ENCODE measurements at places on chromosomes 13 and 19. TPM values are rescaled to one million over a fixed set of nuclear protein-coding genes. Genes with fewer than 3 reads are reported as not detected.

DNA sequence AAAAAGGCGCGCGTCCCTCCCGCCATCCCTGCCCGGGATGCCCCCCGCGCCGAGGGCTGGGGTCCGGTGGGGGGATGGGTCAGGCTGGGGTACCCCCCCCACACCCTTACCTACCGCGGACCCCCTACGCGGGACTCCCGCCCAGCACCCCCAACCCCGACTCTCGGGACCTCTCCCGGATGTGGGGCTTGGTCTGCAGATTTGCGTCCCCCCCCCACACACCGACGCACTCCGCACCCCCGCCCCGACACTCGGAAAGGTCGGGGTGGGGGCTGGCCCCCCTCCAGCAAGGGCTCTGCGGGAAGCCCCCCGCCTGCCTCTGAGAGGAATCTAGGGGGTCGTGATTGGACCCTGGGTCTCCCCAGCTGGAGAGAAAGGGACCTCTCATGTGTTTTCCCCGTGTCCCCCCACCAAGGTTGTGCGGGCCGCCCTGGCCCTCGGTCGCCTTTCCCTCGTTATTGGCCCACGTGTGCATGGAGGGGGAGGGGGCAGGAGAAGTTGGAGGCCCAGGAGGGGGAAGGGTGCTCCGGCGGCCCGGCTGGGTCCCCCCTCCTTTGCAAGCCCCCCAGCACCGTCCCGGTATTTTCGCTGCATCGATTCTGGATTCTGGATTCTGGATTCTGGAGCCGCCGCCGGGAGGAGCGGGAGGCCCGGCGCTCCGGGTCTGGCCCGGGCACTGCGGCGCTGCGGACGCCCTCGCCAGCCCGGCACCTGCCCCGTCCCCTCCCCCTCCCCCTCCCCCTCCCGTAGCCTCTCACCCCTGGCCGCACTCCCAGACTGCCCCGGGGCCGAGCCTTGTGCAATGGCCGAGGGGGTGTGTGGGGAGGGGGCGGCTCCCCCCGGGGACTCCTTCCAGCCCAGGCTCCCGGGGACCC is 607 bp downstream of the NFIC start:
- H3K27me3 ChIP-seq, result no peaks in the 10 kb centered on the region
- peak overlapping the region; percentile 56 for H3K27ac ChIP-seq

- no peak for DNase-seq
- H3K36me3 ChIP-seq, result no peaks in the 10 kb centered on the region
- peaks cover 21% of the 10 kb centered on the region for H3K4me1 ChIP-seq
- no peak overlapping the region for H3K4me3 ChIP-seq
These were observed 82.8 kb downstream of the SIPA1L3 start for GRCh38 chr19:37989855-37990254.

- H3K27ac ChIP-seq, result no peak overlapping the region
- H3K4me3 ChIP-seq, result no peak overlapping the region
- H3K36me3 ChIP-seq, result no peaks in the 10 kb centered on the region
- H3K27me3 ChIP-seq, result no peaks in the 10 kb centered on the region
- H3K4me1 ChIP-seq, result no peaks in the 10 kb centered on the region
- no peak for DNase-seq
These were observed 33.2 kb downstream of the UNC13A start for GRCh38 chr19:17654993-17655392.

Gene GIPC3
- 1.2 TPM for total RNA-seq

DNA sequence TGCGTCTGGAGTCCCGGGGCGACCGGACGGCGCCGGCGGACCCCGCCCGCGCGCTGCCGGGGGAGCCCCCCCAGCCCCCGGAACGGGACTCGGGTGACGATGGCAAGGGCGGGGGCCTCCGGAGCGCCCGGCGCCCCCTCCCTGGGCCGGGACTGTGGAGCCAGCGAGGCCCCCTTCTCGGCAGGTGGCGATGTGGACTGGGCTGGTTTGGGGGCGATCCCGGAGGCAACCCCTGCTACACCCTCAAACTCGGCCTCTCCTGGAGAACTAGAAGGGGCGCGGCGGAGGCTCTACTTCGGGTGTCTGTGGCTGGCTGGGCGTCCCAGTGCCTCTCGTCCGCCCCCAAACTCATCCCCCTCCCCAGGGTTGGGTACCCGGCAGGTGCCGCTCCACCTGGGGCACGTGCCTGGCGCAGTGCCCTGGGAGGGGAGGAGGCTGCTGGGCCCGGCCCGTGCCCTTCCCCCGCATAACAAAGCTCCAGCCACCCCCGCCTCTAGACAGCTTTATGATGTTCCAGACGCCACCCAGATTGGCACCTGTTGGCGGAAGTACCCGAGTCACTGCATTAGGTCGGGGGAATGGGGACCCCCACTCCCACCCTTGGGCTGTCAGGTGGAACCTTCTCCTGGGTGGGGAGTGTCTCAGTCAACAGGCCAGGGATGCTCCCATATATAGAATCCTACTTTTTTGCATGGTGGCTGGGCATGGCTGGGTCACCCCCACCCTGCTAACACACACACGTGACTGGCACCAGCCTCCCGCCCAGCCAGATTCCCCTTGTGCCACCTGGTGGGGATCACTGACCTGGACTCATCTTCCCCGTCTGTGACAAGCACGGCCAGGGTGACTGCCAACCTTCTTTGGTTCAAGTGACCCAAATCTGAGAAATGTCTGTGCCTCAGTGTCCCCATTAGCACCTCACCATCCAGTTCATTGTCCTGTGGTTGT is 722 bp downstream of the PKN1 start:
- H3K36me3 ChIP-seq, result no peaks in the 10 kb centered on the region
- peak overlapping the region; percentile 83 for H3K27ac ChIP-seq
- DNase-seq, result no peak
- H3K4me1 ChIP-seq, result peaks cover 36% of the 10 kb centered on the region
- H3K27me3 ChIP-seq, result peaks cover 7% of the 10 kb centered on the region
- H3K4me3 ChIP-seq, result peak overlapping the region; percentile 79

DNA sequence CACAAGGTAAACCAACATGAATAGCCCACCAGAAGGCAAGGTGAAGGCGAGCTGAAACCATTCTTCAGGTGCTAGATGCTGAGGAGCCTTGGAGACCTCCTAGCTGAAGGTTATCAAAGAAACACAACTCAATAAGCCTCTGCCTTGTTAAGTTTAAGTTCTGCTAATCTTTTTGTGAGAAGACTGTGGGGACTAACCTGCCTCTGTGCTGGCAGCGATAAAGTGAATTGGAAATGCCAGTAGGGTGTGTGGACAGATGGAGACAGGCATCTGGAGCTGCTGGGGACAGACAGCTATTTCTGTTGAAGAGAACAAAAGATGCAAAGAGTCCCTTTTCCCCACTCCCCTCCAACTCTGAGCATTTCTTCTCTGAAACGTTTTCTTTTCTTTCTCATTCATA is 33.5 kb upstream of the FLT1 start:
- H3K4me1 ChIP-seq, result peaks cover 6% of the 10 kb centered on the region
- peaks cover 2% of the 10 kb centered on the region for H3K27me3 ChIP-seq
- no peak for DNase-seq
- no peaks in the 10 kb centered on the region for H3K36me3 ChIP-seq
- no peak overlapping the region for H3K4me3 ChIP-seq

GRCh38 chr19:50414864-50415660 is 3.7 kb upstream of the SPIB start:
- no peak overlapping the region for H3K27ac ChIP-seq
- peaks cover 8% of the 10 kb centered on the region for H3K27me3 ChIP-seq
- H3K4me3 ChIP-seq, result no peak overlapping the region
- H3K36me3 ChIP-seq, result peaks cover 2% of the 10 kb centered on the region
- peak; percentile 92 for DNase-seq
- peaks cover 3% of the 10 kb centered on the region for H3K4me1 ChIP-seq

GRCh38 chr19:13794398-13794756 is 866 bp upstream of the ZSWIM4 start:
- H3K4me3 ChIP-seq, result peak overlapping the region; percentile 99
- H3K27ac ChIP-seq, result peak overlapping the region; percentile 98
- no peak for DNase-seq
- H3K4me1 ChIP-seq, result peaks cover 39% of the 10 kb centered on the region
- no peaks in the 10 kb centered on the region for H3K27me3 ChIP-seq

Gene F10
- total RNA-seq, result 1.8 TPM

GRCh38 chr19:2479556-2480194 is 3.7 kb downstream of the GADD45B start:
- H3K27me3 ChIP-seq, result no peaks in the 10 kb centered on the region
- H3K36me3 ChIP-seq, result peaks cover 20% of the 10 kb centered on the region
- peak overlapping the region; percentile 44 for H3K4me3 ChIP-seq
- peaks cover 23% of the 10 kb centered on the region for H3K4me1 ChIP-seq

Gene TTC9B
- not detected for total RNA-seq

Gene LGALS7B
- not detected for total RNA-seq

- peaks cover 2% of the 10 kb centered on the region for H3K36me3 ChIP-seq
- H3K4me3 ChIP-seq, result no peak overlapping the region
- H3K27me3 ChIP-seq, result no peaks in the 10 kb centered on the region
These were observed 3.5 kb downstream of the LRP3 start for GRCh38 chr19:33197591-33198000.

DNA sequence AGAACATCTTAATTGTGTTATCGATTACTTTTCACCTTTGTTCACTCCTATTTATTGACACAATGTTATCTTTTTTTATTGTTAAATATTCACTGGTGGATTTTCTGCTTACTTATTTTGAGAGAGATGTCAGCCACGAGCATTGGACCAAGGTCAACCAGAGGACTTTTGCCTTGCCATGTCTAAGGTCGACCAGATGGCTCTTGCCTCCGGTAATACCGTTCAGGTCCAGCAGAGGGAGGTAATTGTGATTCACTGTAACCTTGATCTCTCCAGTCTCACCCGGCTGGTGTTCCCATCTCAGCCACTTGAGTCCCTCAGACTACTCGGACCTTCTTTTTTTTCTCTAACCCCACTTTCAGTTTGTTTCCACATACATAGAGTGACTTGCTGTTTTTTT is 1438.1 kb downstream of the UQCRFS1 start:
- no peak overlapping the region for H3K4me3 ChIP-seq
- H3K27ac ChIP-seq, result no peak overlapping the region
- peaks cover 83% of the 10 kb centered on the region for H3K36me3 ChIP-seq
- peak; percentile 73 for DNase-seq
- H3K27me3 ChIP-seq, result no peaks in the 10 kb centered on the region

DNA sequence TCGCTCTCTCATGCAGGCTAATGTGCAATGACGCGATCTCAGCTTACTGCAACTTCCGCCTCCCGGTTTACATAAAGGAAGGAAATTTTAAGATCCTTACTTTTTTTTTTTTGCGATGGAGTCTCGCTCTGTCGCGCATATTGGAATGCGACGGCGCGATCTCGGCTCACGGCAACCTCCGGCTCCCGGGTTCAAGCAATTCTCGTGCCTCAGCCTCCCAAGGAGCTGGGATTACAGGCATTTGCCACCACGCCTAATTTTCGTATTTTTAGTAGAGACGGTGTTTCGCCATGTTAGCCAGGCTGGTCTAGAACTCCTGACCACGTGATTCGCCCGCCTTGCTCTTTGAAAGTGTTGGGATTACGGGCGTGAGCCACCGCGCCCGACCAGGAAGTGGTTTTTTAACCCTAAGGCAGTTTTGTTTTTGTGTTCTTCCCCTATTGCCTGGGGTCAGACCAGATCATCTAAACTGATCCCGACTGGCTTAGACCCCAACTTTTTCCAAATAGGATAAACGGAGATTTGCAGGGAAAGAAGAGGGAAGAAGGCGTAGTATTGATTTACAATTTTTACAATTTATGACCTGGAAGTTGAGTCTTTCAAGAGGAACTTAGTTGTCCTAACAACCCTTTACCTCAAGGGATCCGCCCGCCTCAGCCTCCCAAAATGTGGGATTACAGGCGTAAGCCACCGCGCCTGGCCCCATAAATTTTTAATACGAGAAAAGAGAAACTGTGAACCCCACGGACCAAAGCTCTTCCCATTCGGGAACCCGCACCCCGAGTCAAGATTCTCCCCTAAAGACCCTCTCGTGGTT is 142.0 kb downstream of the ZNF737 start:
- peak overlapping the region; percentile 90 for H3K4me3 ChIP-seq
- peaks cover 13% of the 10 kb centered on the region for H3K36me3 ChIP-seq
- no peaks in the 10 kb centered on the region for H3K27me3 ChIP-seq
- peaks cover 1% of the 10 kb centered on the region for H3K4me1 ChIP-seq
- peak overlapping the region; percentile 98 for H3K27ac ChIP-seq

- no peak for DNase-seq
- H3K27me3 ChIP-seq, result no peaks in the 10 kb centered on the region
- peak overlapping the region; percentile 24 for H3K27ac ChIP-seq
- no peaks in the 10 kb centered on the region for H3K36me3 ChIP-seq
- H3K4me1 ChIP-seq, result peaks cover 20% of the 10 kb centered on the region
These were observed 3.3 kb downstream of the ALDH16A1 start for GRCh38 chr19:49456326-49456725.

DNA sequence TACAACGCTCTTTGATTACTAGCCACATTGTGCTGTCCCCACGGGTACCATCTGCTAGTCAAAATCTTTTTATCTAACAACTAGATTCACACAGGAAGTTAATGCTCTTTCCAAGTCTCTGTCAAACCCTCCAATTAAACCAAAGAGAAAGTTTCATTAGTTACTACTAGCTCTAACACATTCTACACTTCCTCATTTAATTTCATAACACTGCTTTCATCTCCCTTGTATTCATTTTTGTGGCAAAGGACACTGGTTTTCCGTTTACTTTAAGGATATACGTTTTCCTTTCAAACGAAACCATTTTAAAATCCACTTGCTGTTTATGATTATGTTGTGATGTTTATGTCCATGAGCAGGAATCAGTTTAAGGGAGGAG is 5.3 kb downstream of the DYRK1B start:
- H3K27ac ChIP-seq, result no peak overlapping the region
- DNase-seq, result no peak

Gene URAD
- total RNA-seq, result not detected

DNA sequence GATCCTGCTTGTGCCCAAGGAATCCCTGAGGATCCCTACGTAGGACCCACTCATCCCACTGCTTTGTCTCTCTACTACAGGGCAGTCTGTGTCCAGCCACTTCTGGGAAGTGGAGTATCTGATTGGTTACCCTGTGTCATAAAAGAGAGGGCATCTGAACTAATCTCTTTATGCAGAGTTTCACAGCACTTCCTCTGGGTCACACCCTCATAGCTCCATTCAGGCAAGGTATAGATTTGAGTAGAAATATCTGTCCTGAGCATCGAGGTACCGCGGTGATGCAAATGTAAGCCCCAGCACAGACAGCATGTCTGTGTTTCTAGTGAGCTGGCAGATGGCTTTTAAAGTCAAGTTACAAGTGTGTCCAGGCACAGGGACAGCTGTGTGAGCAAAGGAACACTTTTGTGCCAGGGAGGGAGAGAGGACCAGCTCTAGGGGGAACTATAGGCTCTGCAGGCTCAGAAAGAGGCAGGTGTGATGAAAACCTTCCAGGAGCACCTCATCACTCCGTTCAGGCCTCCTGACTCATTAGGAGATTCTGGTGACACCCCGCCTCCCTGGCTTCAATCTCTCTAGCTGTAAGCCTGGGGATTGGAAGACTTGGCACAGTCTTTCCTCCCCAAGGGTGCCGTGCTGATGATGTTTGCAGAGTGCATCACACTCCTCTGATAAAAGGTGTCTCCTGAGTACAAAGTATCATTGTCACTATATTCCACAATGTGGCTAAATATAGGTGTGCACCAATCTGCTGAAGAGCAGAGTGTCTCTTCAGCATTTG is 84.3 kb upstream of the UBL3 start:
- DNase-seq, result no peak
- peaks cover 5% of the 10 kb centered on the region for H3K4me1 ChIP-seq
- no peaks in the 10 kb centered on the region for H3K36me3 ChIP-seq
- no peak overlapping the region for H3K27ac ChIP-seq
- H3K4me3 ChIP-seq, result no peak overlapping the region
- peaks cover 14% of the 10 kb centered on the region for H3K27me3 ChIP-seq

Gene CRB3
- not detected for total RNA-seq
